ENCODE measurements at places on chromosomes 2 and 18.

DNA sequence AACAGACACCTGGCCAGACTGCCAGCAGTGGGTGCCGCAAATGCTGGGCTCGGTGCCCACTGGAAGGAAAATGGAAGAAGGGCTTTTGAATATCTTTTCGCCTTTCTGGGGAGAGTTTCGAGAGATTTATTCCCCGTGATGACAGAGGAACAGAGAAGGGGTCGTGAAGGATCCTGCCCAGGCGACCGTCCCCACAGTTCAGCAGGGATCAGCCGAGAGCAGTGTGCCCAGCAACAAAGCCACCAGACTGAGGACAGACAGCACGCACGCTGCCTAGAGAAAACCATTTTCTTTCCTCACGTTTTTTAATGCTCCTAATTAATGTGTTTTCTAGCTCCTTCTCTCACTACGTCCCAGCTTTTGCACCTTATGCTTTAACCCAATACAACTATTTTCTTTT lies 47.7 kb downstream of the XRCC5 start:
- no peak for DNase-seq

DNA sequence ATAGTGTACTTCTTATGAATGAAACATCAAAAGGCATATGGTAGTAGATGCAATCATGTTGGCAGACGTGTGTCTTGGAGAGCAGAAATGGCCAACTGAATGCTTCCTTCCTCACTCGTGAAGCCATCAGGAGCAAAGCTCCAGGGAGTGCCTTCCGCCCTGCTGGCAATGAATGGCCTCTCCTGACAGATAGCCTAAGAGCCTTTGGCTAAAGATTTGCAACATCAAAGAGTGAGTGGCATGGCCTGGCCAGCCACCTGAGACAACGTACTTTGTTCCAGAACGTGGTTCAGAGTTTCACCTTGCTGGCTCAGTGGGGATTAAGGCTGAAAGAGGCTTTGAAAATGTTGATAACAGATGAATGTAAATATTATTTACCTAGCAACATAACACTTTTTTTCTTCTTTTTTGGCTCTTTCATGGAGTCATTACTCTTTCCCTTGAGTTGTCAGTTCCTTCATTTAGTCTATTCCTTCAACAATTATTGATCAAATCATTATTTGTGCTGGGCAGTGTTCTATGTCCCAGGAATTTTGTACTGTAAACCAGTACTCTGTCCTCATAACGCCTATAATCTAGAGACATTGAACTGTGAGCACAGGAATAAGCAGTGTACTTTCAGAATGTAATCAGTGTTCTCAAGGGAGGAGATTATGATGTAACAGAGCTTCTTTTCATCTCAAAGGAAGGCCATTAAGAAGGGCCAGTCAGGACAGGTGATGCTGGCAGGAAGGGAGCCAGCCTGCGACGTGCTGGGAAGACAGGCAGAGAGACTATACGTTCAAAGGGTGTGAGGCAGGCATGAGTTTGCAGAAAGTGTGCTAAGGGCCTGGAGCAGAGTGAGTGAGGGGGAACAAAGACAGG lies 59.4 kb upstream of the SH3RF3 start:
- DNase-seq = no peak

- DNase-seq = no peak
These were observed 678.0 kb upstream of the ZEB2 start for GRCh38 chr2:145197944-145198343.

GRCh38 chr2:144358979-144359541 lies 160.9 kb downstream of the ZEB2 start:
- DNase-seq = peak; percentile 52

DNA sequence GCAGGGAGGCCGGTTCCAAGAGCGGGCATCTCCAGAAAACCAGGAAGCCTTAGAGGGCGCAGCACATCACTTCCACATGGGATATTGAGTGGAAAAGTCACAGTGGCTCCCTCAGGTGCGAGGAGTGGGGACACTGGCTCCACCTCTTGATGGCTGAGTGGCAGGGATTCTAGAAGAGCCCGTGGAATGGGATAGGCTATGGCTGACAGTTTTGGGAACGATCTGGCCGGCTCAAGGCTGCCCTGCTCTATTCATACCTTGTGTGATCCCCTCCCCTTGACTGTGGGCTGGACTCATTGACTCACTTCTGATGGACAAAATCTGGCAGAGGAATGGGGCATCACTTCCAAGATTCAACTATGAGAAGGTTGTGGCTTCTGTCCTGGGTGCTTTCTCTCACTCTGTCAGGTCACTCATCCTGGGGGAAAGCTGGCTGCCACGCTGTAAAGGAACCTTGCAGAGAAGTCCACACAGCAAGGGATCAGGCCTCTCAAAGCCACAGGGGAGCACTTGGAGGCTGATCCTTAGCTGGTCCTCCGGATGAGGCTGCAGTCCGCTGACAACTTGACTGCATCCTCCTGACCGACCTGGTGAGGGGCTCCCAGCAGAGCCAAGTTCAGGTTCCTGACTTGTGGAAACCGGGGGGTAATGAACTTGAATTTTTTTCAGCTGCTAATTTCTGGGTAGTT lies 46.7 kb upstream of the HS6ST1 start:
- DNase-seq = no peak

DNA sequence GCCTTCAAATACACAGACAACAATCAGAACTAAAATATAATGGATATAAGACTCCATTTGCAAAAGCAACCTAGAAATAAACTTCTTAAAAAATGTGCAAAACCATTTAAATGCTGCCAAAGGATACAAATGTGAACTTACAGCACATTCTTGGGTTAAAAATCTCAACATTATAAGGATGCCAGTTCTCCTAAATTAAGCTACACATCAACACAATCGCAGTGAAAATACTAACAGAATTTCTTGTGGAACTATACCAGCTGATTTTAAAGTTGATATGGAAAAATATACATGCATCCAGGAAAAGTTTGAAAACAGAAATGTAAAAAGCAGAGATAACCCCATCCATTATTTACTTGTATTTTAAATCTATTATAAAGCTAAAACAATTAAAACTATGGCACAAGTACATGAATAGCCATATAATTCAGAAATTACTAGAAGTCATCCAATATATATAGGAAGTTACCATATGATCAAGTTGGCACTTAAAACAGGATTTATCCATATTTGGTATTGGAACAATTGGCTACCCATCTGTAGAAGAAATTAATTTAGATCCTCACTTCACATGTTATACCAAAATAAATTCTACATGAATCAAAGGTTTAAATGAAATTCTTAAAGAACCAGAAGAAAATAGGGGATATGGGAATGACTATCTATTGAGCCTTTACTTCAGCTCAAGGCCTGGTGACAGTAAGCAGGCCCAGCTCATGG lies 151.7 kb upstream of the GLI2 start:
- no peak for DNase-seq

DNA sequence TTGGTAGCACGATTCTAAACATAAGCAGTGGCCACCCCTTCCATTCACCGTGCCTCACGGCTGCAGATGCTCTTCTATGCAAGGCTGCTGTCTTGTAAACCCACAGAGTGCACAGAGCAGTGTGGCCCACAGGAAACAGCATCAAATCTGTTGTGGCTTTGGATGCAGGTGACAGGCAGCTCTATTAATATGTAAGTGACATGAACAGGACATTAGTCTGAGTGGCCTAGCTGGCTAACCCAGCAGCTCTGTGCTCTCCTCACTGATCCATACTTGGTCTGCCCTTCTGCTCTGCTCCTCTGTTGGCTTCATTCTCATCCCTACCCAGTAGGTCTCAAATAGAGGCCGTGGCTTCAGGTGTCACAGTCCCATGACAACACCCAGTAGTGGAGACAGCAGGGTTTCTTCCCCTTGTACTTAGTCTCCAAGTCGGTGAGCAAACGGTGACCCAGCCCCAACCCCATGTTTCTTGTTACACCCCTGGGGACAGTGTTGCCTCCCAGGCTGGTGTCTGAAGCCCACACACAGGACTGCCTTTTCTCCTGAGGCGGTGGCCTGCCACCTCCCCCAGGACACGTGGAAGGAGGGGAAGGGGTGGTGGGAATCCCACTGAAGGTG lies 5.8 kb downstream of the SH3RF3 start:
- DNase-seq = no peak

- DNase-seq = no peak
These were observed 12.3 kb downstream of the PDCD1 start for GRCh38 chr2:241846406-241846805.

GRCh38 chr2:138210487-138210886 lies 246.2 kb downstream of the HNMT start:
- DNase-seq = no peak

DNA sequence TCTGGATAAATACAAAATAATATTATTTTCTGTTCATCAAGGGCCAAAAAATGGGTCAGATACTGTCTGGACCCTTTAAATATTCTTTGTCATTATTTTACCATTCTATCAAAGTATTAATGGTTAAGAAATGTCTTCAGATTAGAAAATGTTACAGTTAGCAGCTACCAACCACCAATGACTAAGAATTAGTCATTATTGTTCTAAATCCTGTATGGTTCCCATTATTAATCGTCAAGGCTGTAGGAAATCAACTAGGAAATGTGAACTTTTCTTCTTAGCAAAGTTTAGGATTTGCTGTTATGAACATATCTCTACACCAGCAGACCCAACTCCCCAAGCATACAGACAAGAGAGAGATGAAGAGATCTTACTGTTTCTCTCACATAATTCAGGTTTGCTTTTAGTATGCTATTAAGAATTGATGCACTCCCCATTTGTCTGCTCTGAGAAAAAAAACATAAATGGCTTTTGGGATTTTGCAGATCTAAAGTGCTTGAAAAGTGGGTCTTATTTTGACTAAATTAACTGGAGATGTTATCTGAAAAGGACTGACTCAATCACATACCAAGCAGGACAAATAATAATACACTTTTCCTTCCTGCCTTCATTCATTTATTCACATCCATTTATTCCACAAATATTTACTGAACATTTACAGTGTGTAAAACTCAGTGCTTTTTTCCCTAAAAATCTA lies 147.7 kb downstream of the PPP1R1C start:
- no peak for DNase-seq
